ENCODE measurements at places on chromosomes 2 and 18.

- DNase-seq, result no peak
Measured at GRCh38 chr2:200439981-200440380, 69.9 kb downstream of the KCTD18 start.

- no peak for DNase-seq
Measured at GRCh38 chr2:85935746-85936208, 47.0 kb upstream of the ST3GAL5 start.

GRCh38 chr2:103346780-103347179 lies 584.9 kb downstream of the TMEM182 start:
- no peak for DNase-seq

DNA sequence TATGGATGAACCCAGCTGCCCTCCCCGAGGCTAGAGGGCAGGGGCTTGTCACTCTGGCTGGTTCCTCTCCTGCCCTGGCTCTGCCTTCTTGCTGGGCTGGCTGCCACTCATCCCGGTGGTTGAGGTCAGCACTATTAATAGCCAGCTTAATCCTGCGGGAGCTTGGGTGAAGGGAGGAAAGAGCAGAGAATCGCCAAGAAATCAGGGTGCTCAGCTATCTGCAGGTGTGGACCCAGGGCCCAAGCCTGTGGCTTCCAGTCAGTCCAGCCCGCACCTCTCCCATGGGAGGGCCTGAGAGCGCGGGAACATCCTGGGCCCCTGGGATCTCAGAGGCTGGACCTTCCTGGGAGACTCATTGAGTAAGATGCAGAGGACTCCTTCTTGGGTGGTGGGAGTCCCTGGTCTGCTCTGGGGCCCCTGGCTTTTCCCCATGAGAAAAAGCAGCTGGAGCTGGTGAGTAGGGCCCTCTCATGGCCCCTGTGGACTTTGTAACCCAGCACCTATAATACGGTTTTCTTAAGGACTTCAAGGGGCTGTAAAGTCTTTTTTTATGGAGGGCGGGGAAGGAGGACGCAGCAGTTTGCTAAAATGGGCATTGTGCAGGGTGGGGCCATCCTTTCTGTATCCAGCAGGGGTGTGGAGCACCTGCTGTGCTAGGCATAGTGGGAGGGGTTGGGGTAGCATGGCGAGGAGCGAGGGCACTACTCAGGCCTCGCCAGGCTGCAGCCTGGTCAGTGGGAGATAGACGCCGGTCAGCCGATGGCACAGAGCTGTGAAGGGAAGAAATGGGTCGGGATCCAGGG lies 27.4 kb upstream of the CNNM3 start:
- no peak for DNase-seq

GRCh38 chr18:73774811-73775509 lies 372.7 kb downstream of the FBXO15 start:
- no peak for DNase-seq

DNA sequence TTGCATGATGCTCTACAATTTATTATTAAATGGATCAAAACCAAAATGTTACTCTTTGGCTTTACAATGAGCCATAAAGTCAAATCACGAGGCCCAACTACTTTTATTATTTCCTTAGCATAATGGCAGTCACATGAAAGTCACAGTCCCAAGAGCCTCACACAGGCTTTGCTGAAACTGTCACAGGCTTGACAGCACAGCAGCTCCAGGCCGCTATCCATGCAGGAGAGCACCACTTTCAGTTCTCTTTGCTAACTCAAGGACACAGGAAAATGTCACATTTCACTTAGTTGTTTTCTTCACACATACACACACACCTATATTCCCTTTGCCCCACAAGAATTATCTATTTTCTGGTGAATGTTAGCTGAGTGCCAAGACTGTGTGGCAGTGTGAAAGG lies 11.1 kb upstream of the MSGN1 start:
- DNase-seq, result no peak

GRCh38 chr2:62297624-62298010 lies 101.7 kb downstream of the B3GNT2 start:
- no peak for DNase-seq

DNA sequence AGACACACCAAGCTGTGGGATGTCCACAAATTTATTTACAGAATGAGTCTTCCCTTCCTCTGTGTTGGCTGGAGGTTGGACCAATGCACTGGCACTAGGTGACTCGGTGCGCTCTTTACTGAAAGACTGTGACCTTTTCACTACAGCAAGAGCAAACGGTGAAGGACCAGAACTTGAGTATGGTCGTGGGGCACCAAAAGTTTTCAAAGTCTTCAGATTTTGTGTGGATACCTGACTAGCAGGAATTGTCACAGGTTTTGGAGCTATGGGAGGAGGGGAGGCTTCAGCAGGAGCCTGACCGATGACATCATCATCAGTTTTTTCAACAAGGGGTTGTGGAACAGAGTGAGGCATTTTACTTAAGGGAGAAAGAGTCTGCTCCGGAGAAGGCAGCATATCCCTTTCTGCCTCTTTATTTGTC lies 73.0 kb upstream of the GRB14 start:
- DNase-seq, result no peak

DNA sequence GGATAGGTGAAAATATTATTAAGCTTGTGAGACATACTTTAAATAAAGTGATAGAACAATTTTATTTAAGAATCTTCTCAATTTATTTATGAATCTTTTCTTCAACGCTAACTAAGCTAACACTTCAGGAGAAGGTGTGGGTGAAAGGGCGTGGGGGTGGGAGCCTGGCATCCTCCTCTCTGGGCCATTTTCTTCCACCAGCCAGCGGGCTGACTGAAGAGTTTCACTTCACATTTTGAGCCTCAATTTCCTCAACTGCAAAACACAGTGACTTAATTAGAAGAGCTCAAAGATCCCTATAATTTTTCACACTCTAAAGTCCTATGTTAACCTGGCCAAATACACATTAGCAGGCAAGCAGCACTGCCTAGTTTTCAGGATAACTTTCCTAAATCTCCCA lies 94.8 kb downstream of the FTCDNL1 start:
- DNase-seq, result no peak

GRCh38 chr2:123500988-123501387 lies 524.1 kb upstream of the CNTNAP5 start:
- no peak for DNase-seq

GRCh38 chr2:158191076-158191895 lies 89.6 kb downstream of the UPP2 start:
- no peak for DNase-seq

DNA sequence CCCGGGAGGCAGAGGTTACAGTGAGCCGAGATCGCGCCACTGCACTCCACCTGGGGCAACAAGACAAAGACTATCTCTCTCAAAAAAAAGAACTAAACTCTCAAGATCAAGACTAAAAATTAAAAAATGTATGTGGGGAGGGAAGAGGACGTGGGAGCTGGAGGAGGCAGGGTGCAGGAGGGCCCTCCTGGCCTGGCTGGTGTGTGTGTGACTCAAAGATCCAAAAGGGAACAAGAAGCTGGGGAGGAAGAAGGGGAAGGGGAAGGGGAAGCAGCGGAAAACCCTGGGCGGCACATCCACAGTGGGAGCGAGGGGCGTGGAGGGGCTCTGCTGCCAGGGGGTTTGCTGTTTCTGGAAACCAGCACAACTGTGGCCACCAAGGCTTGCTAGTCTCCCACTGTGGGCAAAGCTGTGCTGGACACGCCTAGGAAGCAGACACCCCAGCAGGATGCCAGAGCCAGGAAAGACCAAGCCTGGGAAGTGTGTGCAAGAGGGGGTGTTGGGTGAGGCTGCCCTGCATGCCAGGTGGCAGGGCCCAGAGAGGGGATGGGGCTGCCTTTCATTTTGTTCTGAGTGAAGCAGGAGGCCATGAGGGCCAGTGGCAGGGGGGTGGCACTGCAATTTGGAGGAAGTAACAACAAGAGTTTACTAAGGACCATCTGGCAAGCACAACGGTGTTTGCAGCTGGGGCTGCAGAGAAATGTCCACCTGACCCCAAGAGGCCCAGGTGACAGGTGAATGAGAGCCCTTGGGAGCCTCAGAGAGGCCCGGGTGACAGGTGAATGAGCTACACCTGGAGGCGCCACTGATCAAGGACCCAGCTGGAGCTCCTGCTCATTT lies 44.5 kb downstream of the ANO7 start:
- DNase-seq, result no peak

DNA sequence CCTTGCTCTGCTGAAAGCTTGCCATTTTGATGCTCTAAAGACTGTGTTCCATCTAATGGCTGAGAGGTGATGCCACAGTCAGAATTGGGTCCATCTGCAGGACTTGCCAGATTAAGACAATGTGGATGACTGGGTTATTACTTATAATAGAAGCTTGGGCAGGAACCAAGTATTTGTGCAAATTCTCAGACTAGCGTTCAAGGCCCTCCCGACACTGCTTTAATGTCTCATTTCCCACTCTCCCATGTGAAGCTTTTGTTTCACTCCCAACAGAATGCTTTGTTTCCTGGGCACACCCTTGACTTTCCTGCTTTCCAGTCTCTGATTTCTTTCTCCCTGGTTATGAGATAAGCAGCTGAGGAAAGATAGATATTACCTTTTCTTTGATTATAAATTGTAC lies 215.8 kb downstream of the KCNS3 start:
- DNase-seq, result no peak

GRCh38 chr18:34120294-34120693 lies 104.4 kb downstream of the NOL4 start:
- DNase-seq, result no peak

DNA sequence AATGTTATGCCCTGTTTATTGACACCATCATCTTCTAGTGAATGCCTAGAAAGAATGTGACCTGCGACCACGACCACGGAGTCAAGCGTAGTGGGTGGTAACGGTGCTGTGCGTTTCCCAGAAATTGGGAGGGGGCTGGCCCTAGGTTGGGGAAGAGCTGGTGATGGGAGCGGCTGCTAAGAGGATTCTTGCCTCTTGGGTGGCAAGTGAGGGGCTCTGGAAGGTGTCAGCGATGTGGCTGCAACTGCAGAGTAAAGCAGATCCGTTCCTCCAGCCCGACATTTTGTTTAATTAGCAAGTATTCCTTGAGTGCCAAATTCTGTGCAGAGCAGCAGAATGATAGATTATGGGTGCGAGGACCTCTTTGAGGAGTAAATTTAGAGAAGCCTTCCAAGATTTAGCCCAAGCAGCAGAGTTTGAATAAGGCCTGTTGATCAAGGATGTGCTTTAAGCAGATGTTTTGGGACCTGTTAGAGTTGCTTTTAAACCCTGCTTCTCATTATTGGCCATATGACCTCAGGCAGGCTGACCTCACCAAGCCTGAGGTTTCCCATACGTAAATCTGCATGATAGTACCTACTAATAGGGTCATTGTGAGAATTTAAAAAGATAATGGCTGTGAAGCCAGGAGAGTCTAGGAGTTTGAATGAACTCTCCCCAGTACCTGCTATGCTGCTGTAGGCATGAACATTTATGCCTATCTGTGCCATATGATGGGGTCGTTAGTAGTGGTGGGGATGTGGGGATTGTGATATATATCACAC lies 287.7 kb downstream of the PTGR3 start:
- DNase-seq, result no peak

- DNase-seq, result no peak
Measured at GRCh38 chr2:88227446-88227845, 57.3 kb downstream of the THNSL2 start.

DNA sequence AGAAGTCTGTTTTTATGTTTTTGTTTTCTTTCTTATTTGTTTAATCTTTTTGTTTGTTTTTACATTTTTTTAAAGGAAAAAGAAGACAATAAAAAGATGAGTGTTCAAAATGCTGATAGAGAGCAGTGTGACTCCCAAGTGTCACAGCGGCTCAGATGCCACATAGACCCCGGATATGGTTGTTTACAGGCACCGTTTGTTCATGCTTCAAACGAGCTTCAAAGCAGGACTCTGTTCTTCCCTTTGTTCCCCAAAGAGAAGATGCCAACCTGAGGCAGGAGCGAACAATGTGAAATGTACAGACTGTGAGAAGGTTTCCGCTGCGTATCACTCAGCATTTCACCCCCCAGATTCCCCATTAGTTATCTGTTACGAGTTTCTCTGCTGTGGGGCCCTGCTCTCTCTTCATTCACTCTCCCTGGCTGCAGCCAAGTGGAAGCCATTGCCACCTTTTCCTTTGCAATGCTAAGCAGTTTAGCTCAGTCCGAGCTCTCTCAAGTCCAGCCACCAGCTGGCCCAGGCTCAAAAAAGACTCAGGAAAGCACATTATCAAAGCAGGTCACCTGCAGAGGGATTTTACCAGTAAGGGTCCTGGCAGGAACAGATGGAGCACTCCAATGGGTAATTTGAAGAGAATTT lies 36.4 kb upstream of the PHLPP1 start:
- no peak for DNase-seq

DNA sequence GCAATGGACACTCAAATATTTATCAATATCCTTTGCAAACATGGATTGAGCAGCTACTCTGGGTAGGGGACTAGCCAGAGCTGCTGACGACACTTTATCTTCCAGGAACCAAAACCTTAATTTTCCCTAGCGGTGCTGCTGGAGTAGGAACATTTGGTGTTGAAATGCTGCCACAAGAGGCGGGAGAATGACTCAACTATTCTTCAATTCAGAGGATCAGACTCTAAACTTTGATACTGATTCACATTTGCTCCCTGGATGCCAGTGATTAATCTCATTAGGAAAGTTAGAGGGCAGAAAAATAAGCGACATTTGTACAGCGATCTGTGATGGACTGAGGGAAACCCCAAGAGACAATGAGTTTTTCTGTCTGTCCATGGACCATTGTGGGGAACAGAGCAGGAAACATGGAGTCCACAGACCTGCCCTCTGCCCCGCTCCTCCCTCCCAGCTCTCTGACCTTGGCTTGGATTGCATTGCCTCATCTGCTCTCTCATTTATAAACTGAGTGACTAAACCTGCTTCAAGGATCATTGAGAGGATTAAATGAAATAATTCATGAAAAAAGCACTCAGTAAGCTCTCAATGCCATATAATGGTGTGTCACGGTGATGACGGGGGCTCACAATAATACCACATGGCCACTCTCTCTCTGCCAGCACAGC lies 12.6 kb upstream of the EPB41L3 start:
- no peak for DNase-seq

- peak; percentile 43 for DNase-seq
Measured at GRCh38 chr2:9473985-9474360, 378 bp upstream of the IAH1 start.

- no peak for DNase-seq
Measured at GRCh38 chr18:55353806-55354205, 234.2 kb downstream of the TCF4 start.

DNA sequence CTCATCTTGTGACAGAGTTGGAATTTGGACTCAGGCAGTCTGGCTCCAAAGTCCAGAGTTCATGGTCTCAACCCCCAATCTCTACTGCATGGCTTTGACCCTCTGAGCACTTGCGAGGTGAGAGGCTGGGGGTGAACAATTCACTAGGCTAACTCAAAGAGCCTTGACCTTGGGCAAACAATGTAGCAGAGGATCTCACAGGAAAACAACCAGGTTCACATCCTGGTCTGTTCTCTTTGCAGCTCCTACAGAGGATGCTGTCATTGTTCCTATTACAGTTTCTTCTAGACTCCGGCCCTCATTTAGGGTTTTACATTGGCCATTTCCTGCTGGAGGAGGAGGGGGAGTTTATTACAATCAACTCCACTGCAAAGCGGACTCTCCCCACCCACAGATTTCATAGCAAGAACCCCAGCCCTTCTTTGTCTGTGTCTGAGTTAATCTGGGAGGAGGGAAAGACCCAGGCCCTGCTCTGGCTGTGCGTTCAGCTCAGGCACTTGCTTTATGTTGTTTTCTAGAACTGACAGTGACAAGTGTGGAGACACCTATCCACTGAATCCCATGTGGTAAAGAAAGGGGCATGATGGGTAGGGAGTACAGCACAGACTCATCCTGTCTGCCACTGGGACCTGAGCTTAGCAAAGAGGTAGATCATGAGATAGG lies 101.6 kb downstream of the LBH start:
- DNase-seq, result no peak

Measured in stimulated activated CD8-positive, alpha-beta memory T cell treated with anti-CD3 and anti-CD28 coated beads, Interleukin-4, amount 100 ng/mL, for 1 hour (primary cell).